ENCODE measurements at places on chromosomes 3 and 15. TPM values are rescaled to one million over a fixed set of nuclear protein-coding genes. Genes with fewer than 3 reads are reported as not detected.
A peak's percentile ranks its signal among the peaks of the same experiment; 100 is the strongest.

Gene SLC24A5
- not detected for total RNA-seq

Gene HIGD1A
- total RNA-seq = 104 TPM

Gene SKOR1
- total RNA-seq = 0.12 TPM

Gene TTLL13
- total RNA-seq = not detected

Gene CCR1
- total RNA-seq = 3.0 TPM

Gene PIGBOS1
- 4.2 TPM for total RNA-seq

Gene SLC12A8
- 20.5 TPM for total RNA-seq

Gene DCLK3
- not detected for total RNA-seq

Gene DUOXA2
- total RNA-seq = not detected

GRCh38 chr3:31371484-31372177 is 161.1 kb upstream of the STT3B start:
- no peak for DNase-seq

GRCh38 chr3:39279745-39280517 is at the start of gene CX3CR1:
Gene CX3CR1, minus strand, starts transcription at chr3:39280036. Its CDS starts 13,527 bp downstream, at chr3:39266509.
- no peak for DNase-seq

GRCh38 chr3:166456286-166456685 is 619.1 kb upstream of the BCHE start:
- no peak for DNase-seq

- DNase-seq = no peak
These were observed 16.3 kb downstream of the FAN1 start for GRCh38 chr15:30919877-30920550.

DNA sequence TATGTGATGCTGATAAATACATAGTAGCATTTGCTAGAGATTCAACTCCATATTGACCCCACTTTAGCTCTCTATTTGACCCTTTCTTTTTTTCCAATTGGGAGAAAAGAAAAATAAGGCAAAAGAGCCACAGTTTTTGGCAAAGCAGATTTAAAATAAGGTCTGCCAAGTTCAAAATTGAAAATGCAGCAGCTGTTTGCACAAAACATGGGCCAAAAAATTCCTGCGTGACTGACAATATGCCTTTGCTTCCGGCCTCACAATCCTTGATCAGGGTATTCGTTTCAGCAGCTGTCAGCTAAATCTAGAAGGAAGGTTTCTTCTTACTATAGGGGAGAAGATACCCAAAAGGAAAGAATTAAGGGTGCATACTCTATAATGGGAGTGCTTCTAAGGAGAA is 563.5 kb upstream of the CCDC54 start:
- DNase-seq = no peak

- DNase-seq = no peak
These were observed 83.6 kb upstream of the TSEN2 start for GRCh38 chr3:12400616-12401194.

- no peak for DNase-seq
These were observed 65.4 kb downstream of the SERP1 start for GRCh38 chr3:150480877-150481276.

- DNase-seq = no peak
These were observed 29.9 kb downstream of the EIF2AK4 start for GRCh38 chr15:39963786-39964185.

DNA sequence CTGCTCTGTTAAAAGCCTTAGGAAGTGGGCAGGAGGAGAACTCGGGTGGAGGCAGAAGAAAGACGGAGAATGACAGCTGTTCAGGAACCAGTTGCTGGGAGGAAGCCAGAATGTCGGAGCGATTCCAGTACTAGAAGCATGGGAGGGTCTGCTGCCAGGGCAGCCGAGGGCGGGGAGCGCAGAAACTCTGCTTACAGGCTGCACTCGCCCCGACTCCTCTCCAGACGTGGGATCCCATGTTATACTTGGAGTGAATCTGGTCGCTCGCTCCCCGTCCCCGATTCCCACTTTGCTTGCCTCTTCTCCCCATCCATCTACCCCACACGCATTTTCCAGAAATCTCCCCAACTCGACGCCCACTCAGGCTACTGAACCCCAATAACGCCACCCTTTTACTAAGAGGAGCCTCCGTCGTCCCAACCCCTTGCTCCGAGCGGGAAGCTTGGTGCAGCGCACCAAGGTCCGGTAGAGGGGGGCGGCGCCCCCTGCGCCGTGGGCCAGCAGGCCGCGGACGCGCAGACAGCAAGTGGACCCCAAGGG is 665 bp downstream of the GATM start:
- peak; percentile 61 for DNase-seq

- DNase-seq = no peak
These were observed 102.8 kb downstream of the FRMD5 start for GRCh38 chr15:44092221-44092620.

- DNase-seq = peak; percentile 56
These were observed 6.1 kb downstream of the BCL6 start for GRCh38 chr3:187739094-187739560.

- DNase-seq = no peak
These were observed 1.5 kb downstream of the SEMA6D start for GRCh38 chr15:47718497-47719437.

DNA sequence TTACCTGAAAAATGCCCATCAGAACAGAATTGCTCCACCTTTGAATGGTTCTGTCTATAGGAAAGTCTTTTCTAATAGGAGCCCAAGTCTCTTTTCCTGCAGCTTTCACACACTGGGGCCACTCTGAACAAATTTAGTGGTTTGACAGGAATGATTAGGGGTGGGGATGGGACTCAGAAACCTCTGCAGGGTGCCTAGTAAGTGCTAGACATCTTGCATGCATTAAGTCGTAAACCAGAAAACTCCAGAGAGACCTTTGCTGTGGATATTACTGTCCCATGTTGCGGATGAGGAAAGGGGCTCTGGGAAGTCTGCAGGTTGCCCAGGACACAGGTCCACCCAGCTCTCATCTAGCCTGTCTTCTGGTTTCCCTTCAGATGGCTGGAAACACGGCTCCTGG is 189.7 kb downstream of the OPA1 start:
- no peak for DNase-seq

GRCh38 chr3:43733459-43734384 is 43.0 kb downstream of the ABHD5 start:
- DNase-seq = no peak

DNA sequence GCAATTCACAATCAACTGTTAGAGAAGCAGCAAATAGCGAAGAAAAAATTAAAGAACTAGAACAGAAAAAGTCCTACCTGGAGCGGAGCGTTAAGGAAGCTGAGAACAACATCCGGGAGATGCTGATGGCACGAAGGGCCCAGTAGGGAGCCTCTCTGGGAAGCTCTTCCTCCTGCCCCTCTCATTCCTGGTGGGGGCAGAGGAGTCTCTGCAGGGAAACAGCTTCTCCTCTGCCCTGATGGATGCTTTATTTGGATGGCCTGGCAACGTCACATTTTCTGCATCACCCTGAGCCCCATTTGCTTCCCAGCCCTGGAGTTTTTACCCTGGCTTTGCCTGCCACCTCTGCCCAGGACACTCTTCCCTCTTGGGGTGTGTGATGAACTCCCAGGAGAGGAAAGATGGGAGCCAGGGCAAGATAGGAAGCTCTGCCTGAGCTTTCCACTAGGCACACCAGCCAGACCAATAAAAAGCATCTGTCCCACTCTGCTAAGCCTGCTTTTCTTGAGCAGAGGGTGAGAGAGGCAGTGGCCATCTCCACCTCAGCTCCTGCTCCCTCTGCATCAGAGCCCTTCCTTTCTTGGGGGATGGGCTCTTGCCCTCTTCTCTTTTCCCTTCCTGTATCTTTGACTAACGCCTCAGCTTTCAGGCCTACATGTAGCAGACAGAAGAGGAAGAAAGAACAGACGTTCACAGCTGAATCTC is 39.4 kb downstream of the PPARG start:
- no peak for DNase-seq

DNA sequence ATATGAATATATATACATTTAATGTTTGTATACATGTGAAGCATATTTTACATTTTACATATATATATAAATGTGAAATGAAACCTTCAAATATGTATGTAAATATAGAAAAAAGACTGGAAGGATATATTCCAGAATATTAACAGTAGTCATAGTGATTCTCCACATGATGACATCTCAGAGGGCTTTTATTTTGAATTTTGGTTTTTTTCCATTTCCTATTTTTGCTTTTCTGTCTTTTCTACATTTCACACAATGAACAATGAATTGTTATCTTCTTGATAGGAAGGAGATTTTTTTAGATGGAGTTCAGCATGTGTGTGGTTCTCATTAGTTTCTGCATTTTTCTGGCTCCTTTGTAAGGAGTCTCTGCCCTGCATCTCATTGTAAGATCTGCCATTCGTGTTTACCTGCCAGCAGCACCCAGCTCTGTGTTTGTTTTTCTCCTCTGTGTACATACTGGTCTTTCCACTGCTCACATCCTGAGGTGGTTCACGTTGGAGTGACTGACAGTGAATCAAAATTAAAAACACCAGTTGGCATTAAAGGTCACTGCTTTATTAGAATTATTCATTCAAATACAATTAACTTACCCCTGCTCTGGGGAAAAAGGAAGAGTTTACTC is 425.3 kb upstream of the MDFIC2 start:
- DNase-seq = no peak

GRCh38 chr15:29811691-29812383 is 10.4 kb downstream of the TJP1 start:
- no peak for DNase-seq
